ENCODE measurements at places on chromosomes 3 and 15.

- no peak for DNase-seq
These were observed 14.6 kb downstream of the NUSAP1 start for GRCh38 chr15:41347236-41347635.

DNA sequence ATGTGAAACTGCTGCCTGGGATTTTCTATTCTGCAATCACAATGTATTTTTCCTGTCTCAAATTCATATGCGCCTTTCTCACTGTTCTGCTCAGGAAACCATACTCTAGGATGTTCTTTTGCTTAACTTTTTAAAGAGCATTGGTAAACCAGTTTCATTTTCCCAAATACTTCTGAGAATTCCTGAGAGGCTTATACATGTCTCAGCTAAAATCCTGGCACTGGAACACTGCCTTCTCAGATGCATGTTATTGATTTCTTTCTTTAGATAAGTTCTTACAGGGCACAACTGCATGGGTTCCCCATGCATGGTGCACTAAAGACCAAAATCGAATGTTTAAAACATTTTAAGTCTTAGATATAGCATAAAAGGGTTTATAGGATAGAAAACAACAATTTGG, 178.3 kb upstream of the PLSCR5 start:
- DNase-seq: no peak

GRCh38 chr3:156787926-156788663, 38.1 kb upstream of the LEKR1 start:
- DNase-seq: no peak

DNA sequence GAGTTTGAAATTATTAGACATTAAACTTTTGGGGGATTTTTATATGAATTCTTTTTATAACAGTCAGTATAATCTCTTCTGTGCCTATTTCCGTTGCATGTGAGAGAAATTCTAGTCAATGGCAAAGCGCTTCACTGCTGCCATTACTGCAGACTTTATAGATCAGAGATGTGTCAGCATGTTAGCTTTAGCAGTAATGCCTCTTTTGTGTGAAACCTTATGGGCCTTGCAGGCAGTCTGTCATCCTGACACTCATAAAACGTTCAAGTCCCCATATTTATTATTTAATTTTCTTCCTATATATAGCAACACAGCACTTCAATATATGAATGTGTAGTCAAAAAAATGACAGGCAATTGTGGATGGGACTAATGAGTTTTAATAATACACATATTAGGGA, 191.0 kb downstream of the NLGN1 start:
- DNase-seq: no peak

DNA sequence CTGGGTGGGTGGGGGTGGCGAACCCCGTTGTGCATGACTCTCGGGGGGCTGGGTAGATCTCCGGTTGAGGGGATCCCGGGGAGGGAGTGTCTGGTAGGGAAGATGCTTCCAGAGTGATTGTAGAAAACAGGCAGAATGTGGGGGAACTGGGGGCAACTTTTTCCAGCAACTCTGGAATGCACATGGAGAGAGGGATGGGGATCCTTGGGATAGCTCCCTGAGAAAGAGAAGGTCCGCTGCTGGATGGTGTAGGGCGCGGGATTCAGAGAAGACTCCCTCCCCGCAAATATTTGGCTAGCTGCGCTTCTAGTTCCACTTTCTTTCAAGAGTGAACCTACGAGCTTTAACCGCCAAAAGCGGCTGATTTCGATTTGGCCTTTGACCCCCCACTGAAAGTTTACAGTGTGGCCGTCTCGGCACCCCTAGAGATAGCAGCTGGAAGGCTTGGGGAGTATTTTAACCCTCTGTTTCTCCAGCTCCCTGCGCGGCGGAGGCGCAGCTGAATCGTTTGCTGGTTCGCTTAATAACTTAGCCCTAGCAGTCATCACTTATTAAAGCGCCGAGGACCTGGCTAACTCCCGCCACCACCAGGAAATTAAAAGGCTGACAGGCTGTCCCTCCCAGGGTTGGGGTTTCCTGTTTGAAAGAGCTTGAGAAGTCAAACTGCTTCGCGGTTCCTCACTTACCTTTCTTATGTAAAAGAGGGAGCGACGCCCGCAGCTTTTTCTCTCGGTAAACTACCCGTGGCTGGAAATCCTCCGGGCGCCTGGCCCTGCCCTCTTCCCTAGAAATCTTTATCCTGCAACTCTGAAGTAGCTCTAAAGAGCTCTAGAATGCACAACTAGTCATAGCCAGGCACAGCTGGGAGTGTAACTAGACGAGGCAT, 1.2 kb downstream of the PHLDB2 start:
- DNase-seq: peak; percentile 84

DNA sequence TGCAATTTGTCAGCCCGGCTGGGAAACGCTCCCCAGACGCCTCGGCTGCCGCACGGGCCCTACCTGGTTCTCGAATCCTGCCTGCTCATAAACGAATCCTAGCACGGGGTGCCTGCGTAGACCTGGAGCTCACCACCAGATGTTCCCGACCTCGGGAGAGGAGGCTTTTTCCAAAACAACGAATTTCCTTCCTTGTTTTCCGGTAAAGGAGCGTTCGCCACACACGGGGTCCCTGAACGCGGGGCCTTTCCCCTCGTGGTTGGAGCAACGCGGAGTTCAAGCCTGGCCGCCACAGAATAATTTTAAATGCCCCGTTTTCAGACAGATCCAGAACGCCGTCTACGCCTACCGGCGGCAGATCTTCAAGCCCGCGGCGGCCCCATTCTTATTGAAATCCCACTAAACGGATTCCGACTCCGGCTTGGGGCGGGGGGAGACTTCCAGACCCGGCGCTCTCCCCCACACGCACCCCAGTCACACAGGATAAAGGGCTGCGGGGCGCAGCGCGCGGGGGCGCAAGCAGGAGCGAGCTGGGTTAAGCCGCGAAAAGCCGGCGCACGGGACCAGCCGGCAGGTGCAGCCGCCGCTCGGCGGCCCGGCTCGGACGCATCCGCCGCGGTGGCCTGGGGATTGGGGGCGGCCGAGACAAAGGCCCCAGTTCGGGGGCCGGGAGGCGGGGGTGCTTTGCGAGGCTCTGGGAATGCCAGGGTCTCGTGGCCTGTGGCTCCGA, 895 bp downstream of the GATA2 start:
- DNase-seq: peak; percentile 72

DNA sequence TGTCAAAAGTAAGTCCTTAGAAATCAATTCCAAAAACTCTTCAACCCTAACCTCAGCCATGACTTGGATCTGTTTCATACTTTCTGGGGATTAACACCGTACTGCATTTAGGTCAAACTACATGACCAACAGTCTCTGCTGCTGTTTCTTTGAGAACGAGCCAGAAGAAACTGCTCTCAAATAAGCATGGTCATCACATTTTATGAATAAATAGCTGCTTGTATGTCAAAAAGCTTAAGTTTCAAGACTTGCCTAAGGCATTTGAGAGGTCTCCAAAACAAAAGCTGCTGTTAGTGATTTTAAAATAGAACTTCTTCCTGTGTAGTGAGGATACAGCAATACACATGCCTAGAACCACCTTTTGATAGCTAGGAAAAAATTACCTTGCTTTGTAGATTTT, 166.3 kb upstream of the CHRM5 start:
- no peak for DNase-seq

- no peak for DNase-seq
These were observed 55.2 kb downstream of the ARNT2 start for GRCh38 chr15:80459380-80459779.

GRCh38 chr3:34140616-34141015, 342.2 kb downstream of the PDCD6IP start:
- no peak for DNase-seq

GRCh38 chr15:68484696-68485400, 52.9 kb upstream of the ITGA11 start:
- no peak for DNase-seq

- DNase-seq: no peak
These were observed 68.0 kb downstream of the FNDC3B start for GRCh38 chr3:172107403-172107802.

DNA sequence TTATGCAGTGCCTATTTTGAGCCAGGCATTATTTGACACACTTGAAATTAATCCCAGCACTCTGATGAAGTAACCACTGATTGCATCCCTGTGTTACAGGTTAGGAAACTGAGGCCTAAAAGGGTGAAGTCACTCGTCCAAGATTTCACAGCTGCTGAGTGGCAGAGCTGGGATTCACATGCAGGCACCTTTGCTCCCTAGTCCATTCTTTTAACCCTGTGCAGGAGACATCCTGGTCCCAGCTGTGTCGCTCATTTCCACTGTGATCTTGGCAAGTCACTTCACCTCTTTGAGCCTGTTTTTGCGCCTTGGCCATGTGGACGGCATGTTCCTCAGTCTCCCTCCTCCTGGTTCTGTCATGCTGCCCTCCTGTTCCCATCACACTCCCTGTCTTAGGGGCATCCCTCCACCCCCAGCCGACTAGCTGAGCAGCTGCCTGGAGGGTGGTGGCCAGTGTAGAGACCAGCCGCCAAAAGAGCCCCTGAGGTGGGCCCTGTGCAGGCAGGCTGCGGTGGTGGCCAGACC, 70.6 kb downstream of the SMAD6 start:
- DNase-seq: no peak

DNA sequence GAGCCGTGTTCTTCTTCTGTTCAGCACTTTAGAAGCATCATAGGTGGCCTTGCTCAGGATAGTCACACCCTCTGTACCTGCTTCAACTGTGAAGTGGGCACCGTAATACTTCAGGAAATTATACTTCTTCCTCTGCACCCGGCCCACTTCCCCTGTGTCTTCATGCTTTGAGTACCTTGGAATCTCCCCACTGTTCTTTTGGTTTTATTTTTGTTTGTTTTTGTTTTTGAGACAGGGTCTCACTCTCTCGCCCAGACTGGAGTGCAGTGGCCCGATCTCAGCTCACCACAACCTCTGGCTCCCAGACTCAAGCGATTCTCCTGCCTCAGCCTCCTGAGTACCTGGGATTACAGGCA, 1.7 kb downstream of the P2RY14 start:
- DNase-seq: no peak

- DNase-seq: no peak
These were observed 71.7 kb downstream of the OXSM start for GRCh38 chr3:25861566-25861965.

DNA sequence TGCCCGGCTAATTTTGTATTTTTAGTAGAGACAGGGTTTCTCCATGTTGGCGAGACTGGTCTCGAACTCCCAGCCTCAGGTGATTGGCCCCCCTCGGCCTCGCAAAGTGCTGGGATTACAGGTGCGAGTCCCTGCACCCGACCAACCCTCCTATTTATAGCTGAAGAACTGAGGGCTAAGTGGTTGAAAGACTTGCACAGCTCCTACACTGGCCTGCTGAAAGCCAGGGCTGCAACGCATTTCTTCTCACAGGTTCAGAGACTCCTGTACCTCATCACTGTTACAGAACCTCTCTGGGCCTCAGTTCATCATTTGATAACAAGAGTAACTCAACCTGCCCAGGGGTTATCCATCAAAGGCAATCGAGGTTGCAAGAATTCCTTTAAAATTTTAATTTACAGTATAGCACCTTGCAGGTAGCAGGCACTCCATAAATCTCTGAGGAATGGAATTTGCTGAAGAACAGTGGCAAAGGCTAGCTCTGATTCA, 626.5 kb upstream of the TBL1XR1 start:
- DNase-seq: no peak

GRCh38 chr3:12296511-12296910, 7.6 kb downstream of the PPARG start:
- no peak for DNase-seq

DNA sequence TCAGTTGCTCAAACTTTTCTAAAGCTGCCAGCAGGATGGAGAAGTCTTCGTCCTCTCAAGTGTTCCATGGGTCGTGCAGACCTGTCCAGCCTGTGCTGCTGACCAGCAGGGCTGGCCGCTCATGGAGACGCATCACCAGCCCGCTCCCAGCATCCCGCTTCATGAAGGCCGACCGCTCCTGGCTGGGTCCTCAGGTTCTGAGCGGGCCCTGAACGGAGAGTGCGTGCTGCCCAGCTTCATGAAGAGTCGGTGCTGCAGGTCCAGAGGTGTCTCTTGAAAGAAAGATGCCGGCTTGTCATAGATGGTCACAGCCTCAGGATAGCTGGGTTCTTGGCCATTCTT, 75.8 kb upstream of the KCNAB1 start:
- no peak for DNase-seq

GRCh38 chr3:52530918-52531826, 2.5 kb downstream of the NT5DC2 start:
- DNase-seq: peak; percentile 80

- DNase-seq: no peak
These were observed 32.5 kb downstream of the ABHD5 start for GRCh38 chr3:43723121-43723734.

GRCh38 chr15:88231909-88232644, 24.5 kb downstream of the NTRK3 start:
- DNase-seq: no peak

GRCh38 chr3:183912895-183913579, 28.4 kb upstream of the PARL start:
- no peak for DNase-seq

GRCh38 chr3:34869696-34870095, 769.6 kb upstream of the ARPP21 start:
- no peak for DNase-seq

DNA sequence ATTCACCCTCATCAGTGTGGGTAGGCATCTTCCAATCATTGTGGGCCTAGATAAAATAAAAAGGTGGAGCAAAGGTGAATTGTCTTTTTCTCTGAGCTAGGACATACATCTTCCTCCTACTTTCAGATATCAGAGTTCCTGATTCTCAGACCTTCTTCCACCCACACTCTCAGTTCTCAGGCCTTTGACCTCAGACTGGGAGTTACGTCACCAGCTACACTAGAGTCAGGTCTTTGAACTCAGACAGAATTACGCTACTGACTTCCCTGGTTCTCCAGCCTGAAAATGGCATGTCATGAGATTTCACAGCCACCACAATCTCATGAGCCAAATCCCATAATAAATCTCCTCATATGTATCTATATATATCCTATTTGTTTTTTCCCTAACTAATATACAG, 39.0 kb downstream of the STRIT1 start:
- no peak for DNase-seq

- no peak for DNase-seq
These were observed 9.5 kb upstream of the SEMA7A start for GRCh38 chr15:74443100-74443909.

- no peak for DNase-seq
These were observed 5.2 kb upstream of the EIF1B start for GRCh38 chr3:40304352-40304751.

DNA sequence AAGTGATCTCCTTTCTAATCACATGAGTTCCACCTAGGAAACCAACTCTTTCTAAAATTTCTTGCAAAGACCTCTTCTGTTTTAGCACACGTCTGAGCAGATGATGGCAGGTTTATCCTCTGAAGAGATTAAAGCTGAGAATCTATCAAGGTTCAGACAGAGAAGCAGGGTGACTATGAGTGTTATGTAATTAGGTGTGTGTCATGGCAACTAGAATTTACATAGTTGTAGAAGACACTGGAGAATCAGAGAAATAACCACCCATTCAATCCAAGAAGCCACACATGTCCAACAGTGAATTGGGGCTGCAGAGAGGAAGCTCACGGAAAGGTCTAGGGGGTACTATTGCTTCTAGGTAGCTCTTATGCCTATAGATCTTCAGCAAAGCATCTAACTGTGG, 600.5 kb downstream of the PYDC2 start:
- DNase-seq: no peak
